CD4-positive, alpha-beta memory T cell (primary cell): ENCODE measurements at places on chromosomes 11 and 22. TPM values are rescaled to one million over a fixed set of nuclear protein-coding genes. Genes with fewer than 3 reads are reported as not detected.

KCNK4 gene
- not detected for polyA plus RNA-seq

- peak; percentile 26 for DNase-seq
Observed at GRCh38 chr22:23862103-23862502, 4.4 kb downstream of the SLC2A11 start.

GRCh38 chr11:10155793-10156490, 138.1 kb downstream of the SBF2 start:
- no peak for DNase-seq

DNA sequence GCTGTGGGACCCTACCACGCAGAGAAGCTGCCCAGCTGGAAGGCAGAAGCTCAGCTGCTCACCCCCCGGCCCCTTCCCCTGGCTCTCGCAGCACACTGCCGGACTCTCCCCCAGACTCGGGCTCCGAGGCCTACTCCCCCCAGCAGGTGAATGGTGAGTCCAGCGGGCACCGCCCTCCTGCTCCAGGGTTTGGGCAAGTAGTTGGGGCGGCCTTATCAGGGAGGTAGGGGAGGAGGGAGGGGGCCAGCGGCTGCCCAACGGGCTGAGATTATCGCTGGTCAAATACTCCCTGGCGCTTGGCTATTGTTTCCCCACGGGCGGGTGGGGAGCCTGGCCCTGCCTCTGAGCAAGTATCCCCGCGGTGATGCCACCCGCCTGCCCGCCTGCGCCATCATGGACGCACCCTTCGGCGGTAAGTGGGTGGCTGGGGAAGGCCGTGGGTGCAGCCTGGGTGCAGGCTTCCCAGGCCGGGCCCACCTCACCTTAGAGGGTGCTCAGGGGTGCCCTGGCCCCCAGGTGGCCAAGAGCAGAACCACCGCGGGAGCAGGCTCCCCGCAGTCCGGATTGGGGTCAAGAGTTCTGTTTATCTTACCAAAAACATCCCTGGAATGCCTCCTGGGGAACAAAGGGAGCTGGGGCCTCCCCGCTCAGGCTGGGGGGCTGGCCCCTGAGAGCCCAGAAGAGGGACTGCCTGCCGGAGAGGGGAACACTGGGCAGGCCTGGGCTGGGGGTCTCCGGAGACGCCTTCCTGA, 16.9 kb downstream of the MYRF start:
- no peak for DNase-seq

GRCh38 chr11:65448074-65448417, 25.4 kb downstream of the NEAT1 start:
- DNase-seq: no peak

PIK3IP1 gene
- polyA plus RNA-seq: 418 TPM

BLID gene
- polyA plus RNA-seq: not detected

TRPC6 gene
- not detected for polyA plus RNA-seq

ARHGAP42 gene
- polyA plus RNA-seq: not detected

DNA sequence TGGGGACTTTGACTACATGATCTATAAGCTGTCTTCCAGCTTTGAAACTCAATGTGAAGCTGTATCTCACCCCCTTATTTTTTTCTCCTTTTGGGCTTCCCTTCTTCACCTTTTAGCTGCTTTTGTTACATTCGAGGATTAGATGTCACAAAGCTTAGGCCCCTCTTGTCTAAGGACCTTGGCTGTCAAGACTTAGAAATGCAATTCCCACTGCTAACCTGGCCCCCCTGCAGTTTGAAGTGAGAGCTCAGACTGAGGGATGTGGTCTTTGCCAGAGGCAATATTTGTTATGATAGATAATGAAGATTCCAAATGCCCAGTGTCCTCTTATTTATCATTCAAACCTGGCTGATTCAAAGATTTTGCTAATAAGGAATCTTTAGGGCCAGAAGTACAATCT, 128.3 kb downstream of the ARL14EP start:
- DNase-seq: no peak

GRCh38 chr11:108947654-108948570, 283.0 kb downstream of the DDX10 start:
- DNase-seq: no peak

DNA sequence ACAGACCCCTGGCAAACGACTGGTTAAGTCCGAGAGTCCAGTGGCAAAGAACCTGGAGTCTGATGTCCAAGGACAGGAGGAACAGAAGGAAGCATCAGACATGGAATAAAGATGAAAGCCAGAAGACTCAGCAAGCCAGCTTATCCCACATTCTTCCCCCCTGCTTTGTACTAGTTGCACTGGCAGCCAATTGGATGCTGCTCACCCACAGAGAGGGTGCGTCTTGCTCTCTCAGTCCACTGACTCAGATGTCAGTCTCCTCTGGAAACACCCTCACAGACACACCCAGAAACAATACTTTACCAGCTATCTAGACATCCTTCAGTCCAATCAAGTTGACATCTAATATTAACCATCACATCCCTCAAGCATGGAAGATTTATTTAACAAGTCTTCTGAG, 1265.8 kb upstream of the CNTN5 start:
- no peak for DNase-seq

DNA sequence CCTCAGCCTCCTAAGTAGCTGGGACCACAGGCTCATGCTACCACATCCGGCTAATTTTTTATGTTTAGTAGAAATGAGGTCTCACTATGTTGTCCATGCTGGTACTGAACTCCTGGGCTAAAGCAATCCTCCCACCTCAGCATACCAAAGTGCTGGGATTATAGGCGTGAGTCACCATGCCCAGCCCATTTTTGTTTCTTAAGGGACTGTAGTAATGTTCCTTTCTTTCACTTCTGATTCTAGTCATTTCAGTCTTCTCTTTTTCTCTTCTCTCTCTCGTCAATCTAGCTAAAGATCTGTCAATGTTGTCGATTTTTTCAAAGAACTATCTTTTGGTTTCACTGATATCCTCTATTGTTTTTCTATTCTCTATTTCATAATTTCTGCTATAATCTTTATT, 111.0 kb upstream of the APOA1 start:
- no peak for DNase-seq
